ENCODE measurements at places on chromosomes 4 and X.

- no peak for DNase-seq
These were observed 964 bp downstream of the VEGFC start for GRCh38 chr4:176791591-176792325.

DNA sequence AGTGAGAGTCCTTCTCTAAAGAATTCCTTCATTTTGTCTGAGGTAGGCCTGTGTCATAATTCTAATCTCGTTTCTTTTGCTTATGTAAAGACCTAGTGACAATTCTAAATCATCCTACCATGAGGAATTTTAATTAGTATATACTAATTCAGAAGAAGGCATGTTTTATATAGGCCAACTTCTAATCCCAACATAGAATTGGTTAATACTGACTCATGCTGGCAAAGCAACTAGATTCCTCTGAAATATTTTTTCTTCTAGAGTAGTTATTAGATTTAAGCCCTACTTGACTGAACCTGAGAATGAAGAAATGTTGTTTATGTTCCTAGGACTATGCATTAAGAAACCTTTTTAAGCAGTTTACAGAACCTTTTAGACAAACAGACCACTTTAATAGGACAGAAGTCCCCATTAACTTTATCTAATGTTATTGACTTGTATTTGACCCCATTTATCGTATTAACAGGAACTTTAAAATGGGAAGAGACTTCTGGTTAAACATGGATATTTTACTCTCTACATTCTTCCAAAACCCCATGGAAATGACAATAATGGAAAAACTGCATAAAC lies 56.1 kb upstream of the EIF1AX start:
- DNase-seq = no peak

- no peak for DNase-seq
These were observed 46.8 kb downstream of the STEEP1 start for GRCh38 chrX:119518371-119518770.

- no peak for DNase-seq
These were observed 40.7 kb downstream of the SPCS3 start for GRCh38 chr4:176360446-176360845.

- no peak for DNase-seq
These were observed 18.6 kb upstream of the SEPSECS start for GRCh38 chr4:25178838-25179261.

GRCh38 chrX:118730500-118731247 lies 3.3 kb downstream of the IL13RA1 start:
- peak; percentile 57 for DNase-seq

- no peak for DNase-seq
These were observed 5.4 kb upstream of the ACSL1 start for GRCh38 chr4:184831153-184831552.

- no peak for DNase-seq
These were observed 51.4 kb upstream of the RAPGEF2 start for GRCh38 chr4:159051245-159052071.

DNA sequence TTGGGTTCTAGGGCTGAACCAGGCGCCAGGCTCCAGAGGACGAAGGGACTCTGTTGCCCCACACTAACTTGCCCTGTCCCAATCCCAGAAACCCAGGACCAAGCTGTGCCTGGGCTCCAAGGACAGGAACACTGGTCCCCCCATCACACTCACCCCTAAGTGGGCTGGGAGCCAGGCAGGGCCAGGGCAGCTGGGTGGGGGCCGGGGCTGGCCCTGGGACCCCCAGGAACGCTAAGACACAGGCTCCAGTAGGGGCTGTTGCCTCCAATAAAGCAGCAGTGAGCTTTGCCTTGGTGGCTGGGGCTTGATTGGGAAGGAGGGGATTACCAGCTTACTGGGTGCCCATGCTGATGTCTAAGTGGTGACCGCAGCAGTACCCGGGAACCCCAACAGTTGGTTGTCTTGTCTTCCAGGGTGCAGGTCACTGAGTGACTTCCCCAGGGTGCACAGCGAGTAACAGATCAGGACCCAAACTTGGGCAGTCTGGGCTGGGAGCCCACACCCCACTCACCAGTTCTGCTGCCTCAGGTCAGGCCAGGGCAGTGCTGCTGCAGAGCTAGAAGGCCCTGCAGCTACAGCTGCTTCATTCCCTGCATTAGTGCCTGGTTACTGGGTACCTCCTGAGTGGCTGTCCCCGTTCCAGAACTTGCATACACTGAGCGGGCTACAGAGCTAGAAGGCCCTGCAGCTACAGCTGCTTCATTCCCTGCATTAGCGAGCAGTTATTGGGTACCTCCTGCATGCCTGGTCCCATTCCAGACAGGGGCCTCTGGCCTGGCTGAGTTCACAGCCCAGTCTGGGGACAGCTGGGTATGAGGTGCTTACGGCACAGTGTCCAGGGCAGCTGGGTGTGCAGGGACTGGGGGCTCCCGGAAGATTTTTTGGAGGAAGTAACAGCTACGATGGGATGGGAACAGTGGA lies 9.4 kb upstream of the ADD1 start:
- no peak for DNase-seq

- no peak for DNase-seq
These were observed 131.8 kb downstream of the PRKX start for GRCh38 chrX:3581609-3582108.

- DNase-seq = peak; percentile 11
These were observed 38.5 kb downstream of the TRMT44 start for GRCh38 chr4:8478801-8479744.

- no peak for DNase-seq
These were observed 93.6 kb downstream of the TASL start for GRCh38 chrX:30483996-30484395.

DNA sequence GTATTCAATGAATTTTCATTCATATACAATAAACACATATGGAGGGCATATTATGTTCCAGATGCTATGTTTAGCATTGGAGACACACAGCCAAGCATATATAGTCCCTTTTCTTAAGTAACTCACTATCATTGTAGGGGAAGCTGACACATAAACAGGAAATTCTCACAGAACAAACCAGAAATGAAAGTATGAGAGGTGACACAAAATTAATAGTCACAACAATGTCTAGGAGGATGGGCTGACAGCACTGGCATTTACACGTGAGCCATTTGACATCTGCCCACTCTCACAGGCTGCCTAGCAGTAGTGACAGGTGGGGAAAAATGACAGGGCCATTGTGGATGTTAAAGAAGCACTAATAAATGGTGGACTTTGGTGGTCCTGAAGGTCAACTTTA lies 2.6 kb upstream of the CNOT6L start:
- no peak for DNase-seq
